ENCODE measurements at places on chromosomes 1 and 21.

- DNase-seq, result no peak
Measured at GRCh38 chr1:177410179-177410766, 239.5 kb downstream of the BRINP2 start.

DNA sequence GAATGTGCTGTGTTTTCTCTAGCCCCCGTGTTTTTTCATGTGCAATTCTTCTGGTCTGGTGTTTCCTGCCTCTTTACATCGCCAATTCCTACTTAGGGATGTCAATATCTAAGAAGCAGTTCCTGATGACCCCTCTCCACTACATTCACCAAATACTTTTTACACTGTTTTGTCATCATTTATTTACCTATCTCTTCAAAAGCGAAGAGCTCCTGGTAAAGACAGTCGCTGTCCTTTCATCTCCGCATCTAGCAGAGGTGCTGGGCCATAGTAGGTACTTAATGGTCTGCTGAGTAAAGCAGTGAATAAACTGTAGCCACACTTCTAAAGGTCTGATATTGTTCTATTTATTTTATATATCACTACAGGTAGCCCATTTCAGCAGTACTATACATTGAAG is 43.0 kb downstream of the LYST start:
- DNase-seq, result no peak

- no peak for DNase-seq
Measured at GRCh38 chr1:78101514-78101913, 55.7 kb downstream of the GIPC2 start.

- DNase-seq, result peak; percentile 56
Measured at GRCh38 chr1:220137019-220137786, 43.3 kb downstream of the IARS2 start.

DNA sequence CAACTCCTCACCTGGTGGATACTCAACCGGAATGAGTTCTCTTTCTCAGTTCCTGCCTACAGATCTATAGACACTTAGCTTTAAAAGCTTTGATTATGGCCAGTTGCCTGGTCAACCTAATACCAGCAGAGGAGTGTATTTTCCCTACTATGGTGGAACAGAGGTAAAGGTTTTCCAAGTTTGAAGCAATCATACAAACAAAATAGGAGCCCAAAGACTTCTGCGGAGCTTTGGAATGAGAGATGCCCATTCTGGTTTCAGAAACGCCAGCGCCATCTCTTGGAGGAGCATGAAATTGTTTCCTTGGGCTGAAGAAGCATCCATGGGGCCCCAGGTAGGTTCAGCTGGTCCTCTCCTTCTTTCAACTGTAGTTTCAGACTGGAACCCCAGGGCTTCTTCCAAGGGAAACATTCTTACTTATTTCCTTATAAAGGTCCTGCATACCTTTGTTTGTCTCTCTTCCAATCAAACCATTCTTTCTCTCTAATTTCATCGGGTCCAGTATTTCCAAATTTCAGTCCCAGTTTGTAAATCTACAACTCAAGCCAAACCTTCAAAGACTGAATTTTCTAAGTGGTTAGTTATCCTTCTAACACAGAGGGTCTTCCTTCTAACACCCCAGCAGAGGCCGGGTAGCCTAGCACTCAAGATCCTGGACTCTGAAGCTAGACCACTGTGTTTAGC is 95.9 kb downstream of the KCNJ15 start:
- peak; percentile 16 for DNase-seq

- no peak for DNase-seq
Measured at GRCh38 chr1:1167398-1167821, 6.3 kb upstream of the TTLL10 start.

GRCh38 chr1:234621657-234622335 is 11.8 kb upstream of the IRF2BP2 start:
- no peak for DNase-seq

GRCh38 chr1:30427545-30427944 is 295.8 kb downstream of the MATN1 start:
- DNase-seq, result no peak

GRCh38 chr1:230771773-230772354 is 24.7 kb downstream of the CAPN9 start:
- no peak for DNase-seq

GRCh38 chr1:193705554-193705981 is 519.2 kb upstream of the B3GALT2 start:
- DNase-seq, result no peak

DNA sequence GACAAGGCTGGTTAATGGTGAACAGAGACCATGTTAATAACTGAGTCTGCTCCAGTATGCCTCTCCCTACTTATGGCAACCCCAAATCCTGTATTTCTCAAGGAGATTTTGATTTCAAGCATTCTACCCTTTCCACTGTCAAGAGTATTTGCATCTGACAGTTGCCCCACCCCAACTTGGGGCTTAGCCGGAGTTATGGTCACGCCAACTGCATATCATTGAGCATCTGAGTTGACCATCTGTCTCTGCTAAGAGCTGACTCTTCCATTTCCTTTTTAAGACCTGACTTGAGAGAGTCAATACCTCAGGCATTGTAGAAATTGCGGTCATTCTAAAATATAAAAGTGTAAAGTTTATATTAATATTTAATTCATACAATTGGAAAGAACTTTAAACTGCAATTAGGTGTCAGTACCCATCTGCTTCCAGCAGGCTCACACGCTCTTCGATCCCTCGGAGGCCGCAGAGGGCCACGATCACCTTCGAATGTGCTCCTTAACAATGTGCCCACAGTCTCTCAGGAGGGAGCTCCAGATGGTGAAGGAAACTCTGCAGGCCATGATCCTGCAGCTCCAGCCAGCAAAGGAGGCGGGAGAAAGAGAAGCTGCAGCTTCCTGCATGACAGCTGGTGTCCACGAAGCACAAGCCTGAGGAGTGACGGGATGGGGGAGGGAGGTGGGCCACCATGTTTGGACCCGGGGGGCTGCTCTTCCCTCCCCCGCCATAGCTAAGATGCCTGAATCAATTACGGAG is 409.8 kb downstream of the DISC1 start:
- DNase-seq, result no peak

- no peak for DNase-seq
Measured at GRCh38 chr1:84117868-84118267, 26.2 kb upstream of the PRKACB start.

DNA sequence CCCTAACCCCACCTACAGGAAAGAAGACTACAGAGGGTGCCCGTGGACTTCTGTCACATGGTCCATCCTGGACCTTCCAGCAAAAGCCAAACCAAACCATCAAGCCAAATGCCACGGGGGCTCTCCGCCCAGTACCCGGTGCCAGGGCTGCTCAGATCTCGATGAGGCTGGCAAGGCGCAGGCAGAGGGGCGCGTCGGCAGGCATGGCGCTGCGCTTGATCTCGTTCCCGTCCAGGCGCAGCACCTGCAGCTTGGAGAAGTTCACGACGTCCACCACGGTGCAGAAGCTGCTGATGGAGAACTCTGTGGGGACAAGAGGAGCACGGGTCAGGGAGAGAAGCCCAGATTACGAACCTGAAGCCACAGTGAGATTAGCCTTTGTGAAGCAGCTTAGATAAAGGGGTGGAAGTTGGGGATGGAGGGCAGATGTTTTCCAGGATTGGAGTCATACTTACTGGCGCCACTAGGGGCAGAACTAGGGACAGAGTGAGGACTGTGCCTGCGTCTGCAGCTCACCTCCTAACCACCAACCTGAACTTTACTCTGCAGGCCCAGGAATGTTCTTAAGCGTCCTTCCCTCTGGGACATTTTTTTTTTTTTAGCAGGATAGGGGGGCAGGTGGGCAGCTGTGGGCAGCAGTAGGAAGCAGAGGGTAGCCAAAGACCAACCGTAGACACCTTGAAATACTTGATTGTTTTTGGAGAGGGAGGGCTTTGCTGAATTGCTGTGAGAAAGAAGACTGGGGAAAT is 8.6 kb downstream of the FMOD start:
- DNase-seq, result peak; percentile 52

GRCh38 chr1:233064988-233065387 is 114.6 kb downstream of the NTPCR start:
- DNase-seq, result no peak

DNA sequence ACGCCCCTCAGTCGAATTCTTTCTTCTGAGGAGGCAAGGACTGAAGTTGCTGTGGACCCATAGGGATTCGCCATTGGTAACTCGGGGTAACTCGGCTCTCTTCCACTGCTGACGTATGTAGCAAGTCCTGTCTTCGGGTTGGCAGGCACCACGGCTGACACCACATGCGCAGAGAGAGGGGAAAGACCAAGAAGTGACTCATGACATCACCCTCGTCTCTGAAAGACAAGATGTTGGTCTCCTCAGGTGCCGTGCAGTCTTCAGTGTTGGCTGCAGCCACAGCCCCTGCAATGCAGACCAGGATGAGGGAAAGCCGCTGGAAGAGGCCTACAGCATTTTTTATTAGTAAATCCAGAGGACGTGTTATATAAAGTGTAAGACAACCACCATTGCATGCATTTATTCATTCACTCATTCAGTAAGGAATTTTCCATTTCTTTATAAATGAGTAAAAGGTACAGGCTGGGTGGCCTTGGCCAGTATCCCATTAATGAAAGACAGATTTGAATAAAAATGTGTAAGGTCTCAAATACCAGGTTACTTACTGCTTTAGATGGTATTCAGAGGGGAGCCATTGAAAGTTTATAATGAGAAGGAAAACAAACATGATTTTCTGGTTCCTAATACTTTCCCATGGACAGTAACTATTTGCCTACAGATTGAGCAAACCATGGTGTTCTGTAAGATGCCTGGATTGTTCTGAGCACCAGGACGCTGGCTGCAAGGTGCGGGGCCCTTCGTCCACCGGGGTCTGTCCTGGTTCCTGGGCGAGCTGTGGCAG is 50.7 kb upstream of the IRF2BP2 start:
- no peak for DNase-seq

DNA sequence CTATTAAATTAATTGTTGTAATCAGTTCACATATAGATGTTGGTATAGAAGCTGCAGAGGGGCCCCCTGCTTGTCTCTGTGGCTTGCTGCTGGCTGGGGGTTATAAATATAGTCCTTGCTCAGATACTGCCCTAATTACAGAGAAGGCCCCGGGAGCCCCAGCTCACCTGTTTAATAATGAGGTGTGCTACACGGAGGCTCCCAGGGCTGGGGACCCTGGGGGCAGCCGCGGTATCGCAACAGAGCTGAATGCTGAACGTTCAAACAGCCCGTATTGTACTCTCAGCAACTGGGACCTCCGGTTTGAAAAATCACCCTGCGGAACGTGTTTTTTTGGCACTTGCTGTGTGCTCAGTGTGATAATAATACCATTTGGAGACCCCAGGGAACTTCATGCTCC is 309.3 kb downstream of the CAMTA1 start:
- DNase-seq, result no peak

DNA sequence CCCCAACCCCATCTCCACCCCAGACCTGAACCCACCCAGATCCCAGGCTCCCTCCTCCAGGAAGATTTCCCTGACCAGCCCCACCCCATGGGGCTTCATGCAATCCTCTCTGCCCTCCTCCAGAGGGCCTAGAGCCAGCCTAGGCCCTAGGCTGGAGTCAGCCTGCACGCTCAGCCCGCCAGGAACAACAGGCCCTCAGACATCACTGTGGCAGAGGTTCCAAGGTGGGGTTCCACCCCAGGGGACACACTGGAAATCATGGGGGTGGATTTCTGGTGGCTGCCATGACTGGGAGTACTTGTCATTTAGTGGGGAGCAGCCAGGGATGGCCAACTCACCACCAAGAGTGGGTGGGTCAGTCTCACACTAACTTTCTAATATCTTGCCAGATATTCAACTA is 122.0 kb downstream of the GLIS1 start:
- DNase-seq, result no peak

GRCh38 chr1:3021801-3022401 is 634 bp downstream of the ACTRT2 start:
- DNase-seq, result no peak

DNA sequence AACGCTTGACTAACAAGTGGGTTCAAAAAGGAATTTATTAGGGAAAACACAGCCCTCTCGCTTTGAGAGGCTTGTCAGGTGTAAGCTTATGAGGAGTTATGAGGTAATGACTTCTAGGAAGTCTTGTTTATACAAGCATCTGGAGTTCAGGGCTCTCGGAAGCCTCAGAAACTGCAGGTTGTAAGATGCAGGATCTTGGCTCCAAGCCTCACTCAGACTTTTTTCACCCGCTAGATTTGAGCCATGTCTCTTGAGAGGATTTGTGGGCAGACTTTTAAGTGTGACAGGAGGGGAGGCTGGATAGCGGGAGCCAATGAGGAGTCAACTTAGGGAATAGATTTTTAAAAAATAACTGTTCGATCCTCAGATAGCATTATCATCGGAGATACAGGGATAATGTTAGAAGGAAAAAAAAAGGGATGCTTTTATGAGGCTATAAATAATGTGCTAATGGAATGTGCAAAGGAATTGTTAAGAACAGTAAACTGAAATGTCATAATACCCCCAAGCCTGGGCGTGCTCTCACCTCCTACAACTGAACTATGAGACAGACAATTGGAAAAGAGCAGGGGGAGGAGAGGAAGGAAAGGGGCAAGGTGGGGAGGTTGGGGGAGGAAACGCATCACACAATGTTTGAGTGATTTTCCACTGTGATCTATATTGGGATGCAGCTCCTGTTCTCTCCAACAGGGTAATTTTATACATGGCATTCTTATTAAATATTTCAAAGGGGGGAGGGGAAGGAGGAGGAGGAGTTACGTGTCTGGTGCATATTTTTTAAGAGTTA is 107.4 kb upstream of the ESRRG start:
- DNase-seq, result no peak

DNA sequence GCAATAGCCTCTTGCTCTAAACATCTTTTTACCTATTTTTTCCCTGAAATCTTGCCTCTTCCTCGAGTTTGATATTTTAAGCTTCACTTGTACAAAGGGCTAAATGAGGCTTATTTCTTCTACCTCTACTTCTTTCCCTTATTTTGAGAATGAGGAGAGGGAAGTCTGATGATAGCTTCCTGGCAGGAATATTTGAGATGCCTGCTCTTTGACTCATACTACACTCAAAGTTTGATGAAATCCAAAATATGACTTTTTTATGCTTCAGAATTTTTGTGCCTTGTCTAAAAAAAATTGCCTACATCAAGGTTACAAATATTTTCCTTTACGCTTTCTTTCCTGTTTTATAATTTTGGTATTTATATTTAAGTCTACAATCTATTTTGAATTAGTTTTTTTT is 624.4 kb upstream of the PLXNA2 start:
- no peak for DNase-seq

- no peak for DNase-seq
Measured at GRCh38 chr1:116161877-116162390, 50.7 kb downstream of the MAB21L3 start.

DNA sequence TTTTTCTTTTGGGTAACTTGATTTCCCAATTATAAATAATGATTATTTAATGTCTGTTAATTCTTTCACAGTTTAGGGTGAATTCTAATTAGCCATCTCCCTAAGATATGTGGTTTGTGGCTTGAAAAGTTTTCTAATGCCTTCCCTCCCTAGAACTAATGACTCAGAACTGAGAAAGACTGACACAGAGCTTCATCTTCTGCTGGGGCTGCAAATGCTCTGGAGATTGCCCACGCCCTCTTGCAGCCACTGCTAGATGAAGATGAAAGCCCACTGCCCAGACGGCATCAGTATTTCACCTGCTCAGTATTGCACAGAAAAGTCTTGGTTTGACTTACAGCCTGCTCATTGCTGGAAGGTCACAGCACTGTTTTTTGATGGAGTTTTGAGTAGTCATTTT is 101.5 kb downstream of the ST6GALNAC3 start:
- DNase-seq, result no peak
